ENCODE measurements at places on chromosomes 11 and 22.

- peak; percentile 30 for DNase-seq
Observed at GRCh38 chr11:125923012-125923579, 18.8 kb downstream of the DDX25 start.

GRCh38 chr22:49155770-49156580, 671.7 kb downstream of the BRD1 start:
- DNase-seq = no peak

GRCh38 chr11:18294862-18295261, 27.1 kb downstream of the HPS5 start:
- DNase-seq = no peak

DNA sequence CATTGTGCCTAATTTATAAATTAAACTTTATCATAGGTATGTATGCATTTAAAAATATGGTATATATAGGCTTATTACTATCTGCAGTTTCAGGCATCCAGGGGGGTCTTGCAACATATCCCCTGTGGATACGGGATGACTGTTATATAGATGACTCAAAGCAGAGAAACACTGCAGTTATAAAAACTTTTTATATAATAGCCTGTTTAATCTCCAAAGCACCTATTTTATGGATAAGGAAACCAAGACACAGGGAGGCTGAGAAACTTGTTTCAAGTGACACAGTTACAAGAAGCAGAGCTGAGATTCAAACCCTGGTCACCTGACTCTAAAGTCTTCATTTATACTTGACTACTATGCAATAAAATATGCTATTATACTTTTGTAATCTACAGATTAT, 897.7 kb downstream of the KCNA4 start:
- no peak for DNase-seq

- DNase-seq = no peak
Observed at GRCh38 chr11:116243991-116244390, 528.8 kb downstream of the BUD13 start.

DNA sequence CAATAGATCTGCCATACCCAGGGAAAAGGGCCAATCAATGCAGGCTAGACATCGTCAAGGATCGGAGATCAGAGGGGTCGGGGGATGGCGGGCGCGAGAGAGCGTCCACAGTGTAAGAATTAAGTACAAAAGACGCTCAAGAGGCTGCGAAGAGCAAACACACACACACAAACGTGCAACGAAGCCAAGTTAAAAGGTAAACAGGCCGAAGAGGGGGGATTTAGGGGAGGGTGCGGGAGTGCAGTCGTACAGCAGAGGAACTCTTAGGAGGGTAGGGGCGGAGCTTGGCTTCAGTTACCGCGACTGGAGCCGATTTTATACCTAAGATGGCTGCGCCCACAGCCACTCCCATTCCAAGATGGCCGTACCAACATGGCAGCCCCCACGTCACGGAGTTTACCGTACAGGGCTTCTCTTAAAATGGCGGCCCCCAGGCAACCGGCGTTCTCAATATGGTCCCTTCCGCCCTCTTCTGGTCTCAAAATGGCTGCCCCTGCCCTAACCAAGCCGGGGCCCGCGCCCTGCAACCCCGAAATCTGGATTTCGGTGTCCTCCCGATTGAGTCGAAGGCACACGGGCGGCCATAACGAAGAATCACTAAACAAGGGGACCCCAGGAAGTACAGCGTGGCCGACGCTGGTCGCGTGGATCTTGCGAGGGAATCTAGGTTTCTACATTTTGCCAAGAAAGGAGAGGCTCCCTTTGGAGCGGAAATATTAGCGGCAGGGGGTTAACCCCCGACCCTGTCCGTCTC, 1.9 kb downstream of the GNG3 start:
- DNase-seq = peak; percentile 86

DNA sequence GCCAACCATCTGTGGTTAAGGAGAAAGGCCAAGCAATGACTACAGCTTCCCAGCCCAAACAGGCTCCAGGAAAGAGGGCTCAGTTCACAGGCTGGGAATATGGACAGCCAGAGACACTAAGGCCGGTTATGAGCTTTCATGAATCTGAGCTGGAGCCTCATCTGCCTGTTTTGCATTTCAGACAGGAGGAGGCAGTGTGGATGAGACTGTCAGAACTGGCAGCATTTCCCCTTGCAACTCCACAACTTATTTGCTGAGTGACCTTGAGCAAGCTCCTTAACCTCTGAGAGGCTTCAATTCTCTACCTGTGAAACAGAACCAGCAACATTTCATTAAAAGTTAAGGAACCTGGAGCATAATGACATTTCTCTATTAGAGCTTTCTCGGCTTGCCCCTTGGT, 264.0 kb downstream of the ETS1 start:
- DNase-seq = no peak

- DNase-seq = peak; percentile 44
Observed at GRCh38 chr11:113578033-113578380, 102.8 kb upstream of the DRD2 start.

GRCh38 chr22:38950527-38951295, 6.7 kb upstream of the APOBEC3A start:
- no peak for DNase-seq

- no peak for DNase-seq
Observed at GRCh38 chr11:97850701-97851100, 1170.0 kb upstream of the CNTN5 start.

DNA sequence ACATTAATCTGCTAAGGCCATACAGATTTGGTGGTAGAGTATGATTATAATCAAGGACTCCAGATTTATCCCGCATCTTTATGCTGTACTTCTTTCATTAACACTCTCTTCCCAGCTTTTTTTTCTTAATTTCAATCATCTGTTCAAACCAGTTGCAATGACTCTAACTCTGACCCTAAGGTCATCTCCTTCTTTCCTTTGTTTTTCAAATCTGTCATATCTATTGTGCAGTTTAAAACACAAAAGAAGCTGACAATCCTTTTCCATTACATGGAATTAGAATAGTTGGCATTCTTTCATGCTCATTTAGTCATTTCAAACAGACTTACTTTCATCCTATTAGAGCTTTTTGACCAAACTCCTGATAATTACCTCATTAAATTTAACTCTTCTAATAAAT, 53.6 kb upstream of the GRM5 start:
- DNase-seq = no peak

DNA sequence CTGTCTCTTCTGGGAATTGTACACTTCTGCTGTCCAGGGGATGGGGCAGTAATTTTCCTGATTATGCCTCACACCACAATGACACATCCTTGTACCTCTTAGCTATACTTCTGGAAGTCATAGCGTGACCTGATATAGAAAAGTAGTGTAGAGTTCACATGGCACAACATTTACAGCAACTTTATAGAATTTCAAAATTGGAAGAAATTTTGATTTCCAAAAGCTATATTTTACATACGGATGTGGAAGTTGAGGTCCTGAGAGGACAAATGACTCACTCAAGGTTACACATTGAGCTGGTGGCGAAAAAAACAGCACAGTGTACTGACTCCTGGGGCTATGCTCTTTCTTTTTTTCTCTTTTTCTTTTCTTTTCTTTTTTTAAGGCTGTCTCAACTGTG, 6.3 kb upstream of the CYP2R1 start:
- no peak for DNase-seq

DNA sequence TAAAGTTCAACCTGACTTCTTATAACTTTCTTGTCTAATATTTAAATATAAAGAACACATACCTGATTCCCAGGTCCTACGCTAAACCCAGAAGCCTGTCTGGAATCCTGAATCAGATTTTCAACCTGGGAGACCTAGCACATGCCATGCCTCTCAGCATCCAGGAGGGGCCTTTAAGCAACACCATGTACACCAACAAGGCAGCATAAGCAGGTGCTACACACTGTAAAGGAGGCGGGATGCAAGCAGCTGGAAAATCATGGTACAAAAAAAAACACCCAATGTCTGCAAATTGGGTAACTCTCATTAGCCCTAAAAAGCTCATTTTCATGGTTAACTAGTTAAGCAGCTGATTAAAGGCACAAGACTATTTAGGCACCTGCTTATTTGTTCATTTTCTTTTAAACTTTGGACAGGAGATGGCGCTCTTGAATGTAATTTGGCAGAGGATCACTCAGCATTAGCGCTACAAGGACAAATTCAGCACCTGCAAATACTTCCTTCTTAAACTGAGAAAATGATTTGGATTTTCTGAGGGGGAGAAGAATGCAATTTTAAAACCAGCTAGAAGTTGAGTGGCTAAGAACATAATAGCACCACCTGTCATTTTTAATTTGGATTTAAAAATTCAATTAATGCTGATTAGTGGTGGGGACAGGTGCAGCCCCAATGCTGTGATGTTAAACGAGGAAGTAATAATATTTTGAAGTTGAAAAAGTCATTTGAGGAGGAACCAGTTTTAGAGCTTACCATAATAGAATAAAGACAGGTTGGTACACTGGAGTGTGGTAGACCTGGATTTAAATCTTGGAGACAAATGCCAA, 104.0 kb downstream of the FAR1 start:
- peak; percentile 84 for DNase-seq

GRCh38 chr11:131829725-131830124, 459.3 kb downstream of the NTM start:
- no peak for DNase-seq

DNA sequence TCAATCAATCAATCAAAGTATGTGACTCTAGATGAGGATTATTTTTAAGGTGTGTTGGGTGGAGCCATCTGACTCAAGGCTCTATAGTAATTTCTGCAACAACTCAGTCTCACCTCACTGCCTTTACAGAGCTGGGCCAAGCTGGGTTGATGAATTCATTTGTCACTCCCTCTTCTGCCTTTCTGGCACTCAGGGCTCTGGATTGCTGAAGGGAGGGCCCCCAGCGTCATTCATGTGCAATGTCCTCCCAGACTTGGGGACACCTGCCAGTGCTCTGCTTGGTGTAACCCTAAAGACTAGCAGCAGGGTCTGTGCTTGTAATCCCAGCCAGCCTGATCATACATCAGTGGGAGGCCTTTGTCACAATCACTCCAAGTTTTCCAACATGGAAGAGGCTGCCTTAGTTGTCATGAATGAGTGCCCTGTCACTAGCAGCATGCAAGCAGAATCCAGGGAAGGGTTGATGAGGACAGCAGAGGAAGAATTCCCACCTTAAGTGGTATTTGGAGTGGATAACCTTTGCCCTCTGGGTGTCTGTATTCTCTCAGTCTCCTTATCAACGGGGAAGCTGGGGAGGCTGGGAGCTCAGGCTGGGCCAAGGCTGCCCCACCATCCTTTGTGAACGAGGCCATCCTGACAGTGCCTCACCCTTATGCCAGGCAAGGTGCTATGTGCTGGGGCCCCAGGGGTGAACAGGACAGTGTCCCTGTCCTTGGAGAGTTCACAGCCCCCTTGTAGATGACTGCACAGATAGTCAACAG, 2.0 kb upstream of the TP53I11 start:
- DNase-seq = no peak
